Fibroblast of upper back skin (primary cell): ENCODE measurements at places on chromosomes 2 and 18.

GRCh38 chr2:84132370-84132769 lies 326.7 kb downstream of the SUCLG1 start:
- DNase-seq, result no peak

GRCh38 chr2:25220313-25220712 lies 51.9 kb upstream of the POMC start:
- DNase-seq, result no peak

GRCh38 chr2:98509542-98510321 lies 65.1 kb downstream of the INPP4A start:
- DNase-seq, result no peak

GRCh38 chr2:223182356-223182755 lies 130.4 kb downstream of the KCNE4 start:
- DNase-seq, result no peak

DNA sequence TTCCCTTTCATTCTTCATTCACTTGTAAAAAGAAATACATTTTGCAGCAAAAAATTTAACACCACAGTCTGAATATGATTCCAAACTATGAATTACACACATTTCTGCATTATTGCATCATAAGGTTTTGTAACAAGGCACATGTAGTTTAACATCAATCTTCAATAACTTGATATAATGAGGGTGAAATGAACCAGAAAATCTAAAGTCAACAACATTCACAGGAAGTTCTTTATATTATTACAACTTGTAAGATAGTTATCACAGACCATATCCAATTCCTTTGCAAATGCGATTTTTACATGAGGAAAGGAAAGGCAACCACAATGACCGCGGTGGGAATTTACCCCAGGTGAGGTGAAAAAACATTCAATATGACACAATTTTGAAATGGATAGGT lies 213.3 kb downstream of the NAPG start:
- peak; percentile 66 for DNase-seq

- no peak for DNase-seq
Measured at GRCh38 chr2:156748221-156748620, 312.0 kb downstream of the GPD2 start.

DNA sequence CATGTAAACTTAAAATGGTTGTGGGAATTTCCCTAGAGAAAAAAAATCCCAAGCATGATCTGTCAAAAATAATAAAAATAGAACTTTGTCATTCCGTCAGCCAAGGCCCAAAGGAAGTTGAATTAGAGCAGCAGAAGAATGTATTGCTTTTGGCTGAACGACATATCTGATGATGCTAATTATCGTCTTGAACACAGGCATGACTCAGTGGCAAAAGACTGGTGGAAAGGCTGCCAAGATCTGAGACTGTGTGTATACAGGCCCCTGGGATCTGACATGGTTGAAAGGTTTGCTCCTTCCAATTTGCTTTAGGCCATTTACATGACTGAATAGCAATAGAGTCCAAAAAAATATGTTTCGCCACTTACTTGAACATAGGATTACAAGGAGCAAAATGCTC lies 1057.1 kb upstream of the CRIM1 start:
- DNase-seq, result peak; percentile 65

DNA sequence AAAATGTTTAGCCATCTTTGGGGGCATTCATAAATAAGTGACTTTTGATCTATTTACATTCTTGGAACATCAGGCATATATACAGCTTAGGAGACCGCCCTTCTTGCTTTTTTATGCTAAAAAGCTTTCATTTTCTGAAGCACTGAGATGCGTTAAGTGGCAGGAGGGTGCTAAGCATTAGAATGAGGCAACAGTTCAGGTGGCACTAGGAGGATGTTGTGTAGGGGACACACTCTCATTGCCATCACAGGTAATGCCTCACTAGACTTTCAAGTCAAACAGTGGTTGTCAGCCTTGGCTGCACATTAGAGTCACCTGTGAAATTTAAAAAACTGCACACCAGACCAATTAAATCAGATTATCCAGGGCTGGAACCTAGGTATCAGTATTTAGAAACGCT lies 39.1 kb downstream of the EHBP1 start:
- no peak for DNase-seq

DNA sequence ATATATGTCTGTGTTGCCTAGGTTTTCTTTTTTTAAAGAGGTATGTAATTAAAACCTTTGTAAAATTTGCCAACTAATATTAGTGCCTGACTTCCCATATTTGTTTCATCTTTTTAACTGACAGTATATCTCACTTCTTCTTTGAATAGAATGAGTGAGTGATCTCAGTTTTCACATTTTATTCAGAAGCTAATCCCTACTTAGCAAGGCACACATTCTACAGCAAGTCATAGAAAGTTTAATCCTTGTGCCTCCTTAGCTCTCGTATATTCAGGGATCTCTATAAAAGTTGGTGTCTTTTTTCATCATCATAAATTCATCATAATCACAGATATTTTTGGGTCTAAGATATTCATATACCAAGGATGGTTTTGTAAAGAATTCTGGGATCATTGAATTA lies 66.6 kb downstream of the RIF1 start:
- no peak for DNase-seq

DNA sequence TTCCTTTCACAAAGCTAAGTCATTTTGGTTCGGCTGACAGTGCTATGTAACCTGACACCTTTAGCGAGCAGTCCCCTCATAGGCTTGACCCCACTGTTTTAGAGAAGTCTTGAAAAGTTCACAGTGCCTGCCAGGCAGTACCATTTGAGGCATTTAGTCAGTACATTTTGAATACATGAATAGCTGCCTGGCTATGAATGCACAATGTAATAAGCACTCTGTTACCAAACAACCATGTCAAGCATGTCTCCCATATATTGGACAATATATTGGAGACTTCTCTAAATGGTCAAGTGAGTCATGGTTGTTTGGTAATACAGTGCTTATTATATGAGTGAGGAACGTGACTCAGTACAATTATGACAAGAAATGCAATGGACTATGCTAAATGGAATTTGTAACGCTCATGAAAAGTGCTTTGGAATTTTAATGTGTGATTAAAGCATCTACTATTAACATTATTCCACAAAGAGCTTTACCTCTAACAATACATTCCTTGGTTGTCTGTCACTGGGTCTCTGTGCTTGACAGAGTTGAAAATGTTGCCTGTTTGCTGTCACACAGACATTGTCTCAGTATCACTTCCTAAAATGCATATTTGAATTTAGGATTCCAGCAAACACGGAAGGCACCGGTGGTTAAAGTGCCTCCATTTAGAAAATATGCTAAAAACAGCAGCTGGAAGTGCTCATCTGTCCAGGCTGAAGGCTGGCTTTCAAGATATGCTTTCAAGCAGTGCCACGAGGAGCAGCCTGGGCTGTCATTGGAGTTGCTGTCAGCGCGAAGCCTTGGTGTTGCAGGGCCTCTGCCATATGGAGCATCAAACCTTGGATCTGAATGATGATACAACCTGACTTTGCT lies 458.6 kb downstream of the FBXO15 start:
- peak; percentile 95 for DNase-seq

DNA sequence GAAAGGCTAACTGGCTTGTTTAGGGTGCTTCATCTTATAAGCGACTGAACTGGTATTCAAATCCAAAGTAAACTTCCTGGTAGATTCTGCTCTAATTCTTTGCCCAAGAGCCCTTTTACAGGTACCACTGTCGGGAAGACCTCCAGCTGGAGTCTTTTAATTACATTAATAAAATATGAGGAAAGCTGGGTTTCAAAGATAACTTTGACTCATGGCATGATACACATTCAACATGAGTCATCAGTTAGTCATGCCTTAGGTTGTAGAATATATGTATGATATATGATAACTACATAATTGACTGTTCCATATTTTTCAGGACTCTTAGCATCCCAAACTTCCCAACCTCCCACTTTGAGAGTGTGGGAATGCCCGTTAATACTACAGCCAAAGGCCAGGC lies 32.3 kb downstream of the ZCCHC2 start:
- DNase-seq, result peak; percentile 60

- DNase-seq, result no peak
Measured at GRCh38 chr2:71472019-71472418, 18.7 kb downstream of the DYSF start.

DNA sequence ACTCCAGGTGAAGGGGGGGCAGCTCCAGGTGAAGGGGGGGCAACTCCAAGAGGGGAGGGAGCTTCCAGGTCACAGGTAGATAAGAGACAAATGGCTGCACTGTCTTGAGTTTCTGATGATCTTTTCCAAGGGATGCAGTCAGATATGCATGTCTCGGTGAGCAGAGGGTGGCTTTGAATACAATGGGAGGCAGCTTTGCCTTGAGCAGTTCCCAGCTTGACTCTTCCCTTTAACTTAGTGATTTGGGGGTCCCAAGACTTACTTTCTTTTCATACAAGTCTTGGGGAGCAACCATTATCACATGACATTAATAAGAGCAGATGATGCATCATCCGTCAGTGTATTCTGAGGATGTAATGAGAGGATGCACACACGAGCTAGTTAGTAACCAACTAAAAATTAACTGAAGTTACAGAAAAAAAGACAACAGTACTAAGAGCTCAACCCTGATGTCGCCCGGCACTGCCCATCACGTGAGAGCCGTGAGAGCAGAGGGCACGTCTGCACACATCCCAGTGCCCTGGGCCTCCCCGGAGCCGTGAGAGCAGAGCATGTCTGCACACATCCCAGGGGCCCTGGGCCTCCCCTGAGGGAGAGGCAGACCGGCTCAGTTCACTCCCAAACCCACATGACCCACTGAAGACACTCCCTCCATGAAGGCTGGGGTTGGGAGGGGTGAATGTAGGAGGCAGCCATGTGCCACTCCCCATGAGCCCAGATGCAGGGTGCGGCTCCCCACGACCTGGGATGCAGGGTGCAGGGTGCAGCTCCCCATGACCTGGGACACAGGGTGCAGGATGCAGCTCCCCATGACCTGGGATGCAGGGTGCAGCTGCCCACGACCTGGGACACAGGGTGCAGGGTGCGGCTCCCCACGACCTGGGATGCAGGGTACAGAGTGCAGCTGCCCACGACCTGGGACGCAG lies 39.4 kb downstream of the PXDN start:
- no peak for DNase-seq

GRCh38 chr2:55408098-55408882 lies 11.4 kb downstream of the CCDC88A start:
- DNase-seq, result peak; percentile 56

DNA sequence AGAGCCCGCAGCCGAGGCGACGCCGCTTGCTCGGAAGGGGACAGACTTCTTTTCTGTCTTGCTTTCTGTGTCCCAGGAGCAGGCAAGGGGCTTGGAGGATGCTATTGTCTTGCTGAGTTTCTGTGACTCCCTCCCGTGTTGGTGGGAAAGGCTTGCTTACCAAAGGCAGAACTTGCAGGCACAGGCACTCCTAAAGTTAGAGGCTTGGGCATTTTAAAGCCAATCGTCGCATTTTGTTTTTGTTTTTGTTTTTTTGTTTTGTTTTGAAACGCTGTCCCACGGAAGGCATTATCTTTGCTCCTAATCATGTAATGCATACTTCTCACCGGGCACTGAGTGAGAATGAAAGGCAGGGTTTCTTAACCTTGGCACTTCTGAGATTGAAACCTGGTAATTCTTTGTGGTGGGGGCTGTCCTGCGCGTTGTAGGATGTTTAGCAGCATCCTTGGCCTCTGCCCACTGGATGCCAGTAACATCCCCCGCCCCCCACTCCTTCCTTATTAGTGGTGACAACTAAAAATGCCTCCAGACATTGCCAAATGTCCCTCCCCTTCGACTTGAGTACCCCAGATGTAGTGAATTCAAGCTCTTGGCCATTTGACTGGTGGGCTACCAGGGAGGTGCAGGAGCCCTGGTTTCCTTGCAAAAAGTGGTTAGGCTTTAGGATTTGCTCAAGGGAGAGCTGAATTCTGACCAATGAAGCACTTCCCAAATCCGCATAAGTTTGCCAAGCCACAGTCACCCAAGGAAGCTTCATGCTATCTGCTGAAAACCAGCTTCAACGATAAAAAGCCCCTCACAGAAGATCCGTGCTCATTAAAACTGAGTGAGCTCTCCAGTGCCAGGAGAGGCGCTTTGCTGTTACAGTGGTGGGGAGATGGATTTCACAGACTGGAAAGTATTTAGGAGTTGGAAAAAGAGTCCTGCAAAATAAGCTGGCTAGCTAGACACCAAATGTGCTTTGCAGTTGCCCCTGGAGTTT lies 1.2 kb downstream of the ANTXR1 start:
- peak; percentile 55 for DNase-seq

DNA sequence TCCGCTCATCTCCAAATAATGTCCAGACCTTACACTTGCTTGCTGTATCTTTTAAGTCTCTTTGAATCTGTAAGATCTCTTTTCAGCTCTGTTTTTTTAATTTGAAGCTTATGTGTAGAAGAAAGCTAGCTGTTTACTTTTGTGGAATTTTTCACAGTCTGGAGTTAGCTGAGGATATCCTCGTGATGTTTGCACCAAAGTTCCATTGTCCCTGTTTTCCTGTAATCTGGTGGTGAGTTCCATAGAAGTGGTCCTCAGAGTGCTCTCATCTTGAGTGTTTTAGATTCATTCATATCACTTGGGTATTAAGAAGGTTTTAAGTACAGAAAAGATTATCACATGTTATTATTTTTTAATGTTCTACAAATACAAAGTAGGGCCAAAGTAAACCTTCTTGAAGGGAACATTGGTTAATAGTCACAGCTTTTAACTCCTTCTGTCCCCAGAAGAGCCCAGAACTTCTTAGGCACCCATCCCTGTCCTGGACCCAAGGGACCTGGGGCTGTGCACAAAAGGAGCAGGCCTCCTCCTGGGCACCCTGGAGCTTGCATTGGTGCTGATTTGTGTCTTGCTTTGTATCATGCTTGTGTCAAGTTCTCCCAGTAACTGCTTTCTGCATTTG lies 15.0 kb downstream of the MLPH start:
- DNase-seq, result peak; percentile 20

GRCh38 chr2:460861-461260 lies 173.0 kb upstream of the ALKAL2 start:
- DNase-seq, result no peak

GRCh38 chr2:85053802-85054201 lies 79.4 kb upstream of the TCF7L1 start:
- DNase-seq, result no peak

DNA sequence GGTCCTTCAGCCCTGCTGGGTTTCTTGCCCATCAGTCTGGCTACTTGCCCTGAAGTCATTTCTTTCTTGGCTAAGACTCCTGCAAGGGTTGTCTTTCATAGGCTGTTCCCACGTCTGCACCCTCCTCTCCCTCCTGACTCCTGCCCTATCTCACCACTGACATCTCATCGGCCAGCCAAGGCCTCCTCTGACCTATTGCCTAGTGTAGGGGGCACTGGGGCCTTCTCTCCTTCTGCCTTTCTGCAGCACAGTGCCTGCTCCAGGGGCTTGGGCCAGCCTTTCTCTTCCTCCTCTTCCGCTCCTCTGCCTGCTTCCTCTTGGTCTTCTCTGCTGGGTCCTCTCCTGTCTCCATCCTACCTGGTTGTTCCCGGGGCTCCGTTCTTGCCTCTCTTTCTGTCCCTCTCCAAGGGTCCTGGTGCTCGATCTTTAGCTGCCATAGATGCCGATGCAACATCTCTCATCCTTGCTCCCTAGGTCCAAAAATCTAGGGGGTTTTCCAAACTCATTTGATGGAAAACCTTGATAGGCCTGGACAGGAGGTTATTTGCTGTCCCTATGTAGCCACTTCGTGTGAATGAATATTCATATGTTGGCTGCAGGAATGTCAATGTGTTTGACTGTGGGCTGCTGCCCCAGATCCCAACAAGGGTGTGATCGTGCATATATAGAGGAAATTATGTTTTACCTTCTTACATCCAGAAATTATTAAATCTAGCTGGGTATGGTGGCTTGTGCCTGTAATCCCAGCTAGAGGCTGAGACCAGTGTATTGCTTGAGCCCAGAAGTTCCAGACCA lies 9.7 kb upstream of the NT5DC4 start:
- no peak for DNase-seq
